ENCODE measurements at places on chromosomes 12 and 14.
A peak's percentile ranks its signal among the peaks of the same experiment; 100 is the strongest.

DNA sequence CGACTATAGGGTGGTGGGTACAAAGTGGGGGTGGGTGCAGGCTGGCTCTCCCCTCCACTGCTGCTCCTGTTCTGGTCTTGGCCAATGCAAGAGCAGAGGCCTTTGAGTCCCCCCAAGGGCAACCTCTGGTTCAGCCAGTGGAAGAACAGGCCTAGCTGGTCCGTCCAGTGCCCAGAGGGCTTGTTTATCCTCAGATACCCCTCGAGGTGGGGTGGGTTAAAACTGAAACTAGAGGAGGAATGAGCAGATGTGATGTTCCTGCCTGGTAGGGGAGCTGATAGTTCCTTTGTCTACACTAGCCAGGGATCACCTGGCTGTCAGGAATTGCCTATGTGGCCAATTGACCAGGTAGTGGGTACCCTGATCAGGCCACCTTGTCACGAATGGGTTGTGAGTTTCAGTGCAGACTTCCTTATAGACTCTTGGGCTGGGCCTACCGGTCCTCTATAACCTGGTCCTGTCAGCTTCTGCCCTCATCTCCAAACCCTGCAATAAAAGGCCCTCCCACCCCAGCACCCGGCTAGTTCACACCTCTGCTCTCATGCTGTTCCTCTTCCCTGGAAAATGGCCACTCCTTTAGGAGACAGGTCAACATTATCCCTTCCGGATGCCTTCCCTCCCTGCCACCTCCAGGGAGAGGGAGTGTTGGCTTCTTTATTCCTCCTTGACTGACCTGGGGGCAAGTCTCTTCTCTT, 10.7 kb upstream of the HSP90AA1 start:
- no peak for DNase-seq

GRCh38 chr12:123908884-123909725, 63.5 kb downstream of the CCDC92 start:
- DNase-seq, result no peak

DNA sequence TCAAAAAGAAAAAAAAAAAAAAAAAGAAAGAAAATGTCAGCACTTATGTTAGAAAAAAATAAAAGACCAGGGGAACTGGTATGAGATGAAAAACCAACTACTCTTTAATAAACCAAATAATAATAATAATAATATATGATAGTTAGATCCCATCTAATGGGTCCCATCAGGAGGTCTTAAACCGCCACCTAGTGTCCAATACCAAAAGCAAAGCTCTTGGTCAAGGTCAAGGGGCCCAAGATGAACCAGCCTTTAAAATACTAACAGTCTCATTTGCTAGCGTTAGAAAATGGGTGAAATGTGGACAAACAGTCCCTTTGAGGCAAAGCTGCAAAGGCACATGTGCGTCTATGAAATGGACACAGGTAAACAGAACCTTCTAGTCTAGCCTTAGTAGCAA, 12.3 kb downstream of the BRAP start:
- DNase-seq, result peak; percentile 25

GRCh38 chr12:25155022-25155576, 39.9 kb downstream of the DNAI7 start:
- peak; percentile 59 for DNase-seq

DNA sequence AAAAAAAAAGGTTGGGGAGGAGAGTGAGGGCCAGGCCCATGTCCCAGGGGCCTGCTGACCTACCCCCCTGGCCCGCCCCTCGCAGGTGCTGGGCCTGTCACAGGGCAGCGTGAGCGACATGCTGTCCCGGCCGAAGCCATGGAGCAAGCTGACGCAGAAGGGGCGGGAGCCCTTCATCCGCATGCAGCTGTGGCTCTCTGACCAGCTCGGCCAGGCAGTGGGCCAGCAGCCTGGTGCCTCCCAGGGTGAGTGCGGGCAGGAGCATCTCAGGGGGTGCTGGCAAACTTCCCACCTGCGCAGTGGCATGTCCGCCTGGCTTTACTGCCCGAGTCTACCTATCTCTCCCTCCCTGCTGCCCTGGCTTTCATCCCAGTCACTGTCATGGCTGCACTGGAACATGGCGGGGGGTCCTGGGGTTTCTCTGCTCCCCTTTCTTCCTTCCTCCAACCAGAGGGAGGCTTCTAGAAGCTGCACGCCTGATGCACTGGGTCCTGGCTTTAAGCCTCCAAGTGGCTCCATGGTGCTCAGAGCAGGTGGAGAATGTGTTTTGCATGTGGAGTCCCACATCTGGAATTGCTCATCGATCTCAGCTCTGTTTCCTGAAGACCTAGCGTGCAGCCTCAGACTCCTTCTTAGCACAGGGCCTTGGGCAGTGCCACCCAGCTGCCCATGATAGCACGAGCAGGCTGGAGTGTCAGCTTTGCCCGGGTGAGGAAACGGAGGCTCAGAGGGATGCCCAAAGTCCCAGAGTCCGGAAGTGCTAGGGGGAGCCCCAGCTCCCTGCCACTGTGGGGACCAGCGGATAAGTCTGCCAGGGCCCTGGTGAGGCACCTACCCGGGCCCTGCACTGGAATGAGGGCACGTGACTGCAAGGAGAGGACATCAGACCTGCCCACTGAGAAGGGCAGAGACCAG, 46.3 kb downstream of the PHETA1 start:
- no peak for DNase-seq

GRCh38 chr14:39228509-39229221, 5.0 kb upstream of the MIA2 start:
- DNase-seq, result no peak

GRCh38 chr12:69410571-69410970, 51.0 kb downstream of the YEATS4 start:
- no peak for DNase-seq

- no peak for DNase-seq
Measured at GRCh38 chr12:118908811-118909210, 72.5 kb upstream of the SRRM4 start.

DNA sequence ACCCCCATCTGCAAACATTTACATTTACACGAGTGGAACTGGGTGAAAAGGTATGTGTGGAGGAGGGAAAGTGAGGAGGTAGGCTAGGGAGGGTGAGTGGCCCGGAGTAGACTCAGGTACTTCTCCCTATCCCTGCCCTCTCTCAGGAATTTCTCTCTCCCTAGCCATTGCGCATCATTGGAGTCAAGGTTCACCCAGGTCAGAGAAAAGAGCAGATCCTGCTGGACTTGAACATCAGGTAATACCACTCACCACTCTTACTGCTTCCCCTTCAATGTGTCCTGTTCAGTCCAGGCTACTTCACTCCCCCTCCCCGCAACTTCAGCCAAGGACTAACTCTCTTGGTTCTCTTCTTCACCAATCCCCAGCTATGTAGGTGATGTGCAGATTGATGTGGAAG, 2.8 kb downstream of the ESYT1 start:
- DNase-seq, result no peak

DNA sequence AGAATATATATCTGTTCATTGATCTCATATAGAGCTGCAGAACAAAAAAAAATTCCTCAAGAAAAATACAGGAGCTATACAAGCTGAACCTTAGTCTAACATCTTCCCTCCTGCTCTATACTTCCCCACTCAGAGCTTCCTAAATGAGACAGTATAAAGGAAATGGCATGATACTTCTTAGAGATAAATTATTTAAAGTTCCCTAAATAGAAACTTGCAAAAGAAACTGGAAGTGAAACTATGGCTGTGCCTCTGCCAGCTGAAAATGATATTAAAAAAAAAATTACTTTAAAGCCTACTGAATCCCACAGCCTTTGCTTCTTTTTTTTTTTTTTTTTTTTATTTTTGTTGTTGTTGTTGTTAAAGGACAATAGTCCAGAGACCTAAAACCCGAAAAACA, 11.6 kb upstream of the NEK9 start:
- no peak for DNase-seq

GRCh38 chr12:126157575-126157966, 1092.3 kb downstream of the AACS start:
- DNase-seq, result no peak

DNA sequence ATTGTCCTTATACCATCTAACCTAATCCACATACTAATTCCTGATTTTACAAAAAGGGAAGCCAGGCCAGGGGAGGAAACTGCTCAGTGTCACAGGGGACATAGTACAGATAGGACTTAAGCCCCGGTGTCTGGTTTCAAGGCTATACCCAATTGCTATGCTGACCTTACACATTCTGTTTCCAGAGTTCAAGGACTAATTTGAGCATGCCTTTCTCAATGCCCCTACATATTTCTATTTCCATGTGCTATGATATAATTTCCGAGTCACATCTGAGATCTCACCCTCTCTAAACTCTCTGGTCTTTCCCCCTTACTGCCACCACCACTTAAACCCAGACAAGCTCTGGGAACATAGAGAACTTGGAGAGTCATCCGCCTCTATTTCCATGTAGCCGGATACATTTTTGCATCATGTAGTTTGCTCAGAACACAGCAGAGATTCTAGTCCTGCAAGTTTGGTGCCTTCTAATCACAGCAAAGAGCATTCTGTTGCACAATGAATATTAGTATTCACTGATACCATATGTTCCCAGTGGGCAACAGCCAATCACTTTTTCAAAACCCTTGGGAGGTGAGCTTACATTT, 34.2 kb downstream of the PPM1H start:
- DNase-seq, result no peak

GRCh38 chr12:125533434-125534029, 468.3 kb downstream of the AACS start:
- no peak for DNase-seq

- DNase-seq, result no peak
Measured at GRCh38 chr12:48109424-48109823, 3.5 kb upstream of the SENP1 start.

DNA sequence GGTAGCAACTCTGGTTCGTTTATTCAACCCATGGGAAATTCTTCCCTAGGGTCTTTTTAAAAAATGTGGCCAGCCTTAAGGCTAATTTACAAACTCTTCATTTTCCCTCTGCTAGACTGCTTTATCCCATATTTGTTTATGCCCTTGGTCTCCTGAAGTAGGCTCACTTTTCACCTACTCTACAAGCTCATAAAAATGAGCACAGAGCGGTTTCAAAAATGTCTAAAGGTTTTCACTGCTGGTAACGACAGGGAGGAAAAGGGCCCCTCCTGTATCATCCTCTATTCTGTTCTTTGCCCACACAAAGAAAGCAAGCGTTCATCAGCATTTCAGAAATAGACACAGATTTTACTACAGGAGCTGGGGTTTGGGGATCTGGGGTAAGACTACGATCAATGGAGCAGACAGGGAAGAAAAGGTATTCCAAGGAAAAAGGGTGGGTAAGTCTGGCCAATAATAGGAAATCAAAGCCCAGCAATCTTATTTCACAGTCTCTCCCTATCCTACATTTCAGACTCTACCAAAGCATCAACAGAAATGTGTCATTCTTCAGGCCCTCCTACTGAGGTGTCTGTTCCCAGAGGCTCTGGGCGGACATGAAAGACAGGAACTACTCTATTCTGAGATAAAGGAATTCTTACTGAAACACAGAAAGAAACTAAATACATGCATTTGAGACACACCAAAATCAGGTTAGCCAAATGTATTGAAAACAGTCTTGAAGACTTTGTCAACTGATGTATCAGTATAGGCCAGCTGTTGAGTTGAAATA, 86.4 kb downstream of the SPPL3 start:
- DNase-seq, result no peak

GRCh38 chr14:81771651-81772275, 238.1 kb upstream of the SEL1L start:
- DNase-seq, result no peak

DNA sequence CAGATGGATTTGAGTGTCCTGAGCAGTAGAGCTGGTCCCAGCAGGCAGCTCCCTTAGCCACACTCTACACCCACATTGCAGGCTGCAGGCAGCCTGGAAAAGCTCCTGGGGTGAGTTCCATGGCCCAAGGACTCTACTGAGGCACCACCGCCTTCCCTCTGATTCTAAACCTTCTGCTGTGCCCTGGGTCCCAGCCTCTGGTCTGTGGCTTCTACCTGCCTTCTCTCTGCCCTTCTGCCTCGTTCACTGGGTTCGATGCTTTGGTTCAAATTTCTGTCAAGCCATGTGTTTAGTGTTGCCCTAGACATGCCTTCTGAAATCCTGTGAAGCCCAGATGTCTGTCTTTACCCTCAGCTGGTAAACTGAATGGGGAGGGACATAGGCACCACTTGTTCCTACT, 1.5 kb upstream of the FGF6 start:
- DNase-seq, result no peak

DNA sequence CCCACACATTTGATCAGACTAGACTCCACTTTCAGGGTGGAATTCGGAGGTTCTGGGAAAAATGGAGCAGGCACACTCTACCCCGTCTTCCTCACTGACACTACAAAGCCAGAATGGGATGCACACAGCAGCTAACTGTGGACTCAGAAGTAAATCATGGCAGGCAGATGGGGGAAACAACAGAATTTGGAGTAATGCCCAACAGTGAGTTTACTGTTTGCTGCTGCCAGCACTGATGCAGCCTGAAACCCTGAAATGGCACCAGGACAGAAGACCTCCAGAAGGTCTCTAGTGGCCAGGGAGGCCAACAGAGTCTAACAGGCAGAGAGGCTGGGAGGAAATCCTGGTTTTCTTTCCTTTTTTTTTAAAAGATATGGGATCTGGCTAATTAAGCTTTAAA, 24.6 kb downstream of the KCTD10 start:
- DNase-seq, result no peak

GRCh38 chr12:48777501-48778400, 11.1 kb downstream of the ADCY6 start:
- DNase-seq, result no peak

GRCh38 chr12:127297327-127297726, 969.6 kb upstream of the TMEM132C start:
- no peak for DNase-seq

DNA sequence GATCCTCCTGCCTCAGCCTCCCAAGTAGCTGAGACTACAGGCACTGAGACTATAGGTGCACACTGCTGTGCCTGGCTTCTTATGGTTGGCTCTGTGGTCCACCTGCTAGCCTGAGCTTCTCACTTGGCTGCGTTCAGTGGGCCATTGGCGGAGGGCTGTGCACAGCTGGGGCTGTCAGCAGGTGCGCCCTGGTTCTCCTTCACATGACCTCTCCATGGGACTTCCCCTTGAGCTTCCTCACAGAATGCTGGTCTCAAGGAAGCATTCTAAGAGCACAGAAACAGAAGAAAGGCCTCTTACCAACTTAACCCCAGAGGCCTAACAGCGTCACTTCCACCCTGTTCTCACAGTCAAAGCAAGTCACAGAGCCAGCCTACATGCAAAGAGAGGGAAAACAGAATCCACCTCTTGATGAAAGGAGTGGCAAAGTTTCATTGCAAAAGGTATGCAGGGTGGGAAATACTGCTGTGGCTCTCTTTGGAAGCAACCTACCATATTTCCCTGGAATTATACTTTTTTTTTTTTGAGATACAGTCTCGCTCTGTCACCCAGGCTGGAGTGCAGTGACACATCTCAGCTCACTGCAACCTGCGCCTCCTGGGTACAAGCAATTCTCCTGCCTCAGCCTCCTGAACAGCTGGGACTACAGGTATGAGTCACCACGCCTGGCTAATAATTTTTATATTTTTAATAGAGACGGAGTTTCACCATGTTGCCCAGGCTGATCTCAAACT, 9.3 kb downstream of the RILPL2 start:
- no peak for DNase-seq

- no peak for DNase-seq
Measured at GRCh38 chr14:96148631-96149030, 56.0 kb upstream of the BDKRB2 start.

GRCh38 chr14:68527329-68527851, 265.5 kb downstream of the ZFP36L1 start:
- DNase-seq, result no peak
